Amniotic stem cell (primary cell): ENCODE measurements at places on chromosomes 6 and 20.
A peak's percentile ranks its signal among the peaks of the same experiment; 100 is the strongest.

DNA sequence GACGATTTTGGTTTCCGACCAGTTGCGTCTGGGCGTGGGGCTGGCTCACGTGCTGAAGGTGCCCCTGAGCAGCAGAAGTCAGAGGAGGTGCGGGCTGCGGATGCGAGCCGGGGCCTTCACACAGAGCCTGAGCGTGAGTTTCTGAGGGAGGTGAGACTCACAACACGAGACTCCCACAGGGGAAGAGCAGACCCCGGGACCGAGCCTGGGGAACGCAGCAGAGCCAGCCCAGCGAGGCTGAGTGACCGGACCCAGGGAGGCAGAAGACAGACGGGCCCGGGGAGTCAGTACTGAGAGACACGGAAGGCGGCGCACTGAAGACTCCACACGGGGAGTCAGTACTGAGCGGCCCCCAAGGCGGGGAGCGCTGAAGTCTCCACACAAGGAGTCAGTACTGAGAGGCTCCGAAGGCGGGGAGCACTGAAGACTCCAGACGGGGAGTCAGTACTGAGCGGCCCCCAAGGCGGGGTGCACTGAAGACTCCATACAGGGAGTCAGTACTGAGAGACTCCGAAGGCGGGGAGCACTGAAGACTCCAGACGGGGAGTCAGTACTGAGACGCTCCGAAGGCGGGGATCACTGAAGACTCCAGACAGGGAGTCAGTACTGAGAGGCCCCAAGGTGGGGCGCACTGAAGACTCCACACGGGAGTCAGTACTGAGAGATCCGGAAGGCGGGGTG is 77.8 kb downstream of the DLL1 start:
- DNase-seq, result no peak

DNA sequence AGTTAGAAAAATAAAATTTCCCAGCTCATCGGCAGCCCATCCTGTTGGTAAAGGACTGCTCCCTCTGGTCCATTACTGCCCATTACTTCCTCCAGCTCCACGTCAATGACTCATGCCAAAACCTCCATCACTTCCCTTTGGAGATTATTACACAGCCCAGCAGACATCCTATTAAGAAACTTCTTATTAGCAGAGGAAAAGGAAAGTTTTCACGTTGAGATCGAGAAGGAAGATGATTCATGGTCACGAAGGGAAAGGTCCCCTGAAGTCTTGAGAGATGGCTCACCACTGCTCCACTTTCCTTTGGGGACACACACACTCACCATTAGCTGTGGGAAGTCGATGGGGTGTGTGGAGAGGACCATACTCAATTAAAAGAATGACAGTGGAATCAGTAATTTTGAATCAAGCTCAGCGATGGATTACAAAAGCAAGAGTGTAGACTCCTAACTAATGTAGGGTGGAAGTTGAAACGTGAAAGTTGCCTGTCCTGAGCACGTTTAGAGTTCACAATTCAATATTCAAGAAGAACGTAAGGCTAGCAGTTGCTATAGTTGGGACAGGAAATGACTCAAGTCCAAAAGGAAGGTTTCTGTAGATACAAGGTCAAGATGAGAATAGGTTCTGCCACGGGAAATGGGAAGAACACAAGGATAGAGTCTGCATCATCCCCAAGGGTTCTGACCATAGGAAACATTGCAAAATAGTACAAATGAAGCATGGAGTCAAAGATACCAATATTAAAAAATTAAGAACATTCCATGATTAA is 21.6 kb downstream of the SASH1 start:
- no peak for DNase-seq

- no peak for DNase-seq
These were observed 33.5 kb downstream of the ERMARD start for GRCh38 chr6:169784821-169785340.

- DNase-seq, result no peak
These were observed 313.6 kb downstream of the ALDH8A1 start for GRCh38 chr6:134636186-134636799.

GRCh38 chr20:54479138-54479906 is 3.9 kb downstream of the DOK5 start:
- no peak for DNase-seq

DNA sequence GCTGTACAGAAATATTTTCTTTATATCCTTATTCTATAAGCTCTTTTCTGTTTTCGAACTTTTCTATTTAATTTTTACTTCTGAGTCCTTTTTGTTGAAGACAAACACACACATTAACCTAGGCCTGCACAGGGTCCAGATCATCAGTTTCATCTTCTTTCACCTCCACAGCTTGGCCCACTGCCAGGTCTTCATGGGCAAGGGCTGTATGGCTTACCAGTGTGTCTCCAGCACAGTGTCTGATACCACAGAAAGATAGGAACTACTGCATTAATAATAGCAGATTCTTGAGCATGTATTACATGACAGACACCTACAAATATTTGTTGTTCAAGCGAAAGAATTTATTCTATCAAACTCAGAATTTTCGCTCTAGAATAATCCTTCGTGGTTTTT is 24.4 kb downstream of the QKI start:
- no peak for DNase-seq

DNA sequence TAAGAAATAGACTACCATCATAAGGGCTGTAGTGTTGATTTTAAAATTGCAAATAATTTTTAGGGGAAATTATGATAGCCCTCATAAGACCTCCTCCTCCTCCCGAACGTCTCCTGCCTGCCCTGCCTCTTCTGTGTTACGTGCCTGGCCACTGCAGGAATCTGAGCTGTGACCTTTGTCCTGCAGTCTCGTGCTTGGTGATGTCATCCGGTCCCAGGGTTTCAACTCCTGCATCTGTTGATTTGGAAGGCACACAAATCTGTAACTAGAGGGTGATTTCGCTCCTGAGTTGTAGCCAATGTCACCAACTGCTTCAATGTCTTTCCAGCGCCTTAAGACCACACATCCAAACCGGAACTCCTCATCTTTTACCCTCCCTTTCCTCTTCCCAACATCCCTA is 163.2 kb downstream of the AIG1 start:
- DNase-seq, result no peak

DNA sequence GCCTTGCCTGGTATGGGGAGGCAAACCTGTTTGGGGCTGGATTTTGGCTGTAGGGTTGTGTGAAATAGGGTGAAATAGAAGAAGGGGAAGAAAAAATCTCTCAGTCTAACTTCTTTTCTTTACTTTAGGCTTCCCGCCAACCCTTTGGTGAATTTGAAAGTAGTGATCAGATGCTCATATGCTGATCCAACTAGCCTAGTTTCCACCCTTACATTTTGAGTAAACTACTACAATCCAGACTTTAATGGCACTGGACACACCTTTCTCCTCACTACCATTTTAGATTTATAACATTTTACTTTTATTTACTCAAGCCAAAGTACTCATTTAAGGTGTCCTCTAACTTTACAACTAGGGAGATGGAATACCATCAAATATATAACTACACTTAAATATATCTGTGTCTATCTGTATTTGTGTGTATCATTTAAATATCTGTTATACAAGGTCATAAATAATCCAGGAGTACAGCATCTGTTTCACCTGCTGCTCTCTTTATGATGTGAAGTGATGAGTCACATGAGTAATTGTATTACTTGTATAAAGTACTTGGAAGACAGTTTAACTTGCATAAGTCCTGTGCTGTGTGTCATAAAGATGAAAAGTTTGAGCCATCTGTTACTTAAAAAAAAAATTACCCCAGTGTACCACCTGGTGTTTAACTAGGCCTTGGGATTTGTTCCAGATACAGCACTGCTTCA is 172.1 kb downstream of the CDKAL1 start:
- DNase-seq, result no peak

DNA sequence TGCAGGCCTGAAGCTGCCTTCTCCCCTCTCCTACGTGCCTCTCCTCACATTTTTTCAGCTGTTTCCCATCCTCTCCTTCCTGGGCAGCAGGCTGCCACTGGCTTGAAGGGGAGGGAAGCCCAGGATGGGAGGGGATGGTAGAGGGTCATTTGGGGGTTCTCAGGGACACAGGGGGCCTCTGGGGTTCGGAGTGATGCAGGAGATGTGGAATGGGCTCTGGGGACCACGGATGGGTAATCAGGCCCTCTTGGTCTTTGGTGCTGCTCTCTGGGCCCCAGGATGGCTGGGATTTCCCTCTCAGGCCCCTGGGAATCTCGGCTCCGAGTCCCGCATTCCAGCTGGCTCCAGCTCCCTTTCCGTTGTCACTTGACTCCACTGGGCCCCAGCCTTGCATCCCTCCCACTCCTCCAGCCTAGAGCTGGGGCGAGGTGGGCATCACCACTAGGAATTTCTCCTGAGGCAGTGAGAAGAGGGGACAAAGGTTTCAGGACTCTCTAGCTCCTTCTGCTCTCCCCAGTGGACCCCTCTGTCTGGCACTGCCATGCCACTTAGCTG is 2.0 kb upstream of the DDR1 start:
- DNase-seq, result no peak

DNA sequence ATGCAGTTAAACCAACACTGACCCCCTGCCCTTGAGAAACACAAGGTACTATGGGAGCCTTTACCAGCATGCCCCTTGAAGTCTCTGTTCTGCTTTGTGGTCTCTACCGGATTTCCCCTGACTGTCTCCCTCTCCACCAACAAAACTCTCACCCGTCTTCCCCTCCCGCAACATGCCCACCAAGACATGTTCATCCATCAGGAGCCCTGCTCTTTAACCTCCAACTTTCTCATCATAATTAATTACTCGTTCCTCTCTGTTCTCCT is 1.1 kb downstream of the ZNF165 start:
- DNase-seq, result no peak

GRCh38 chr20:63736893-63737694 is 630 bp downstream of the LIME1 start:
- DNase-seq, result no peak

GRCh38 chr6:14817074-14817473 is 428.8 kb upstream of the JARID2 start:
- DNase-seq, result no peak

GRCh38 chr20:63007646-63008488 is 1.1 kb upstream of the BHLHE23 start:
- no peak for DNase-seq

- no peak for DNase-seq
These were observed 20.1 kb upstream of the FAM209A start for GRCh38 chr20:56504373-56505005.

DNA sequence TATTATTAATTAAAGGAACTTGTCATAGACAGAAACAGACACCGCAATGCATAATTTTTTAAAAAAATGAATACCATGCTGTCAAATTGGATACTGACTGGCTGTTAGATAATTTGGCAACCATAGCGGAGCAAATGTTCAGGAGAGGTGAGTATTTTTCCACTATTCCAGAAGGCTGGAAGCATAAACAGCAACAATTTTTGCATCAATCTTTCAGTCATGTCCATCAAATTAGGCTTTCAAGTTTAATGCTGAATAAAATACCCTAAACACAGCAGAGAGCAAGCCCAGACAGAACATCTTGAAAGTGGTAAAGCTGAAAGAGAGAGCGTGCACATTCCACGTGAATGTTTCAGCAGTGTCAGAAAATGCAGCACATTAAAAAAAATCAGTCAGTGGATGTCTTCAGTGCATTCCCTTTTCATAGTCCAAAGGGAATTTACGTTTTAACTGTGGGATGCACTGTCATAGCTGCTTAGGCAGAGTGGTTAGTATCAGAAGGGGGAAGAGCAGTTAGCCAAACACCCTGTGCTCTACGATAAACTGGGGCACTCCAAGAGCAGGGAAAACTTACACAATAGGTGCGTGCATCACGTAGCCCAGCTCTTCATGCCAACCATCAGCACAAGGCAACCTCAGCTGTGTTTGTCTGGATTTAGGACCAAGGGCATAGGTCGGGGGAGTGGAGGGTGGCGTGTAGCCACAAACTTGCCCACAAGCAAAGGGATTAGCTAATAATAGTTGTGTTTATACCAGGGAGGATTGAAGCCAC is 116.2 kb upstream of the STMND1 start:
- peak; percentile 64 for DNase-seq

DNA sequence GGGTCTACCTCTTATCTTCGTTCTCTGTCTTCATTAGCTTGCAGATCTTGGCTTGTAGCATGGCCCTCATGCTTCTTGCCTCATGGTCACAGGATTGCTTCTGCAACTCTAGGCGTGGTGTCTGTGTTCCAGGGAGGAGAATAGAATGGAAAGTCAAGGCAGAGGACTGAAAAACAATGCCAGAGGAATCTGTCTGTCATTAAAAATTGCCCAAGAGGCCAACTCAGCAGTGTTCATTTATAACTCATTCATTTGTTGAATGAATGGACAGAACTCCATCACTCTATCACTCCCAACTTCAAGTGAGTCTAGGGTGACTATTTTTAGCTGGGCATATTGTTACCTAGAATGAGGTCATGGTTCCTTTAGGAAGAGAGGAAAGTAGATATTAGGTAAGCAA is 179.6 kb downstream of the UST start:
- no peak for DNase-seq

GRCh38 chr6:30935018-30935417 is 3.0 kb upstream of the SFTA2 start:
- no peak for DNase-seq

DNA sequence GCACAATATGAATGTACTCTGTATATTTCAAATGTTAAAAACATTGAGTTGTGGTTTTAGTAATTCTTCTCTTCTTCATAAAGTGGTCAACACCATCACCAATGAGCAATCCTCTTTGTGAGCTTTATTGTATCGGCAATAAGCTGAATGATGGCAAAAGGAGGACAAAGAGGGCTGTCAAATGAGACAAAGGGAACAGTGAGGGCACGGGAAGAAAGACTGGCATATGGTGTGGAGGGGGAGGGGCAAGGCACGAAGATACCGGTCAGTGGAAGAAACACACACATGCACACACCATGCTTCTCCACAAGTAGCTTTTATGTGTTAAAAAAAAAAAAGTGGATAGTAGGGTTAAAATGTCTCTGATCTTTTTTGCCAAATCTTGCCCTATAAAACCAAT is 506.8 kb upstream of the CITED2 start:
- DNase-seq, result no peak

- DNase-seq, result no peak
These were observed 2.5 kb downstream of the IP6K3 start for GRCh38 chr6:33744001-33744848.

- no peak for DNase-seq
These were observed 69.7 kb downstream of the ANKS1A start for GRCh38 chr6:34958734-34959133.

DNA sequence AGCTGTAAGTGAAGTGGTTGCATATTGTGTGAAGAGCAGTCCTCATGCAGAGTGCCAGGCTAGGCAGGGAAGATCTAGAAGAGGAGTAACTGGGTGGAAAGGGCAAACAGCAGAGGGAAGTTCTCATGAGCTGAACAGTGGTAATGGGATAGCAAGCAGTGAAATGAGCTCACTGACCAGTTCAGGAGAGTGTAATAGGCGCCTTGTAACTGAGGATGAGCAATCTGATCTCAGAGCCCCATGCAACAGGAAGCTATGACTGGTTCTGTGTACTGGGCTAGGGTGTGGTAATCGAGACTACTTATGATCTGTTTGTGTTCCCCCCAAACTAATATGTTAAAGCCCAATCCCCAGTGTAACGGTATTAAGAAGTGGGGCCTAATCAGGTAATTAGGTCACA is 98.6 kb downstream of the RFX6 start:
- no peak for DNase-seq

- DNase-seq, result no peak
These were observed 42.8 kb downstream of the SLC35B3 start for GRCh38 chr6:8392569-8392968.

GRCh38 chr6:167232356-167232755 is 58.8 kb upstream of the UNC93A start:
- no peak for DNase-seq

- peak; percentile 57 for DNase-seq
These were observed 590 bp downstream of the HIVEP2 start for GRCh38 chr6:142944124-142945048.
